ENCODE measurements at places on chromosomes 12 and 14.

- DNase-seq: no peak
These were observed 103.6 kb downstream of the SCFD1 start for GRCh38 chr14:30725763-30726162.

DNA sequence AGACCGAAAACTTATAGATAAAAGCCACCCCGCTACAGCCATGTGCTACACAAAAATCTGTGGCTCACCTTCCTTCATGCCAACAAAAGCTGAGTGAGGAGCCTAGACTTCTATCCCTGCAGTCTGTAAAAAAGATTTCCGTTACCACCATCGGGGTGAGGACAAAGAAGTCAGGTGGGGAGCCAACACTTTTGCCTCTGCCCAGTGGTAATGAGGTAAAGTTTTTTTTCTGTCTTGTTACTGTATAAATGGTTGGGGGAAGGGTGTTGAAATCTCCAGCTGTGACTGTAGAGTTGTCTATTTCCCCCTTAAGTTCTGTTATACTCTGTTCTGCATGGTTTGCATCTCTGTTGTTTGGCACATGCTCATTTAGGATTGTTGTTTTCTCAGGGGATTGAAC lies 707.8 kb downstream of the FLRT2 start:
- DNase-seq: no peak

- no peak for DNase-seq
These were observed 4.0 kb downstream of the TRIP11 start for GRCh38 chr14:92035890-92036289.

- DNase-seq: no peak
These were observed 87.2 kb upstream of the FGD4 start for GRCh38 chr12:32312049-32312670.

GRCh38 chr12:124869059-124869665 lies 5.5 kb upstream of the SCARB1 start:
- DNase-seq: no peak

DNA sequence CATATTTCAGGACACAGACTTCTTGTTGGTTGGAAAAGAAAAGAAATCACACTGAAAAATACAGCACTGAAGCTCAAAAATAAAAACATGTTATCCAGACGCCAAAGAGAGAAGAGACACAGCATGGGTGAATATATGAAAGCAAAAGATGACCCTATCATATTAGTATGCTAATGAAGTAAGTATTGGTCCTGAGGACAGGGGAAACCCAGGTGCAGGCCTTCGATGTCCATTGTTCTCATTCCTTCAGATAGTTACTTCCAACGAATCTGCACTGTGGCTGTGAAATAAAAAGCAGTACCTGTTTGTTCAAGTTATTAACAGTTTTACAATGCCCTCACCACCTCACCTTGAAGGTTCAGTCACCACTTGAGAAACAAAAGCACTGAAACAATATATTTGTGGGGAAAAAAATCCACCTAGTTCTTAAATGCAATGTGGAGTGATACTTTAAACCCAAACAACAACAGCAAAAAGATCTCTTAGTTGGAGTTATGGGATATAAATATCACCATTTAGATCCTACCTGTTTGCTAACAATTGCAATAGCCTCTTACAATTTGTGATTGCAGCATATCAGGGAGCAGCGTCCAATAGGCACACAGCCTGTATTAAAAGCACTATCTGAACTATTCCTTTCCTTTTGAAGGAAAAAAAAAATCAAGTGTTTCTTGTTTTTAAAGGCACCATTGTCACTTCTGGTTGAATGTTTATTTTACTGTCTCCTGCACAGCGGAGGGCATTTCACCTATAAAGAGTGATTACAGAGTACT lies 188.1 kb downstream of the BCAT1 start:
- DNase-seq: no peak

- DNase-seq: no peak
These were observed 958 bp downstream of the SPATS2 start for GRCh38 chr12:49368240-49368600.

DNA sequence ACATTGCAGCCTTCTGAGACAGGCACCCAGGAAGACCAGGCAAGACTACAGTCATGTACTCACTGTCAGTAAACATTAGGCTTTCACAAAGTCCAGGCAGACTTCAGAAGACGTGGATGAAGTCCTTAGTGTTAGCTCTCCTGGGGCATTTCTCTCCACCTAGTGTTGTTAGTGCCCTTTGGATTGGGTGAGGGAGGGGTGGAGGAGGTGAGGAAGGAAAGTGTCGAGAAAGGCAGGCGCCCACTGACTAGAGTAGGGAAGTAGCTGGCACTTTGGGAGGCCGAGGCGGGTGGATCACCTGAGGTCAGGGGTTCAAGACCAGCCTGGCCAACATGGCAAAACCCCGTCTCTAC lies 20.2 kb downstream of the TMEM229B start:
- no peak for DNase-seq

GRCh38 chr14:48008646-48009045 lies 333.2 kb upstream of the MDGA2 start:
- no peak for DNase-seq

- no peak for DNase-seq
These were observed 137.2 kb upstream of the ARHGAP5 start for GRCh38 chr14:31939934-31940333.

GRCh38 chr12:113392988-113393579 lies 10.6 kb downstream of the SDS start:
- no peak for DNase-seq

- no peak for DNase-seq
These were observed 17.1 kb downstream of the SPX start for GRCh38 chr12:21543151-21543550.

- no peak for DNase-seq
These were observed 4.3 kb upstream of the MYF6 start for GRCh38 chr12:80702889-80703805.

- DNase-seq: no peak
These were observed 137.3 kb upstream of the RTL1 start for GRCh38 chr14:101040538-101041442.

DNA sequence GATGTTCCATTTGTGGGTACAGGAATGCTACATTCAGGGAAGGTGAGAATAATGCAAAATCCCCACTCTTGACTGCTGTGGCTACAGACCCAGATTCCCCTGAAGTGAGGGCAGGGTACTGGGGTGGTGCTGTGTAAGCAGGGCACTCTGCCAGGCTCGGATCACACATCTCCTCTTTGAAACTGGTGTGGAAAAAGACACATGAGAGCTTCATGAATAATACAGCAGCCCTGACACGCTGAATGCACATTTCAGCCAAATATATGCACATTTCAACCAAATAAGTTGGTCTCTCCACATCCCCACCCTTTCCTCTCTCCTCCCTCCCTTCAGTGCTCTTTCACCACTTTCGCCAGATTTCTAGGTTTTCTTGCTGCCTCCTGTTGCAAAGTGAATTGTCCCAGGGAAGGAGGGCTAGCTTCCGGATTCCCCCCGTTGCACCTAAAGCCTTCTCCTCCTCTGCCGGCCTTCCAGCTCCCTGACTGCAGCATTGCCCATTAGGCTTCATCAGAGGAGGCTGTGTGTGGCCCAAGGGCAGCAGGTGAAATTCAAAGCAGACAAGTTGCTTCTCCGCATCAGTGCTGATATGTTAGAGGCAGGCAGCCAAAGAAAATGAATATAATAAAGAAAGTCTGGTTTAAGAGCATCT lies 118.2 kb upstream of the TMCC3 start:
- no peak for DNase-seq

DNA sequence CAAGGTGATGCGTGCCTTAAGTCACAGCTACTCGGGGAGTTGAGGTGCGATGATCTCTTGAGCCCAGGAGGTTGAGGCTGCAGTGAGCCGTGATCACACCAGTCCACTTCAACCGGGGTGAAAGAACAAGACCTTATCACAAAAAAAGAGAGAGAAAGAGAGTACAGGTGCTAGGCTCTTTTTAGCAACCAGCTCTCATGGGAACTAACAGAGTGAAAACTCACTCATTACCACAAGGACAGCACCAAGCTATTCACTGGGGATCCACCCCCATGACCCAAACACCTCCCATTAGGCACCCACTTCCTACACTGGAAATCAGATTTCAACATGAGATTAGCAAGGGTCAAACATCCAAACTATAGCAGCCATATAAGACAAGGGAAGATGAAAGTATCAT lies 164.2 kb downstream of the NDUFA12 start:
- no peak for DNase-seq

- DNase-seq: no peak
These were observed 130.4 kb downstream of the GRIP1 start for GRCh38 chr12:66548338-66549049.

DNA sequence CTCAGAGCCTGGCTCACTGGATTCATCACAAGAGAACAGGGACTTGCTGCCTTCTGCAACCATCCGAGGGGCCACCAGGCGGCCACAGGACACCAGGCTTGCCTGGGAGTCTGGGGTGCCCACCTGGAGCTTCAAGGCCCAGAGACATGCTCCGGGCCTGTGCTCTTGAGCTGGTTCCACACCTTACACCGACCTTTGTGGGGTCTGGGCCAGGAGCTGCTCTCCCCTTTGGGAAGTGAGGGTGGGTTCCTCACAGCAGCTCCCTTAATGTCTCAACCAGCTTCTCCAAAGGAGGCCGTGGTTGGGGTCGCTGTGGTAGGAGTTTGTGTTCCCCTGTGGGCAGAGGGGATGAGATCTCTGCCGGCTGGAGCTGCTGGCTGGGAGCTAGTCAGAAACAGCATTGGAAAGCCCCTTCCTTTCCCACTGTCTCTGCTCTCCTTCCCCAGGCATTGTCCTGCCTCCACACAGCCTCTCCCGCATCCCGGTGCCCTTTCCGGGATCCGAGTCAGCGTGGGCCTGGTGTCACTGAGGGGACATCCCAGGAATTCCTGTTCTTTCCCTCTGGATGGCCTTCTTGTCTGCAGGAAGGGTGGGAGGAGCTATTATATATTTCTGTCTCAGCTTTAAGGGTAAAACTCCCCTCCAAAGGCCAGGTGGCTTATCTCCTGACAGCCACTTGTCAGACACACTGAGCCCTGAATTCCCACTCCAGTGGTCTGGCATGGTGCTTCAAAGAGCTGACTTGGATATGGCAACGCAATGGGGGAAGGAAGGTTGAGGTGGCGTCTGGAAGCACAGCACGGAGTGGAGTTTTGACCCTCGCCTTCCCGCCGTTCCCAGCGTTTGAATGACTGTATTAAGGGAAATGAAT lies 5.1 kb upstream of the PAPLN start:
- no peak for DNase-seq

DNA sequence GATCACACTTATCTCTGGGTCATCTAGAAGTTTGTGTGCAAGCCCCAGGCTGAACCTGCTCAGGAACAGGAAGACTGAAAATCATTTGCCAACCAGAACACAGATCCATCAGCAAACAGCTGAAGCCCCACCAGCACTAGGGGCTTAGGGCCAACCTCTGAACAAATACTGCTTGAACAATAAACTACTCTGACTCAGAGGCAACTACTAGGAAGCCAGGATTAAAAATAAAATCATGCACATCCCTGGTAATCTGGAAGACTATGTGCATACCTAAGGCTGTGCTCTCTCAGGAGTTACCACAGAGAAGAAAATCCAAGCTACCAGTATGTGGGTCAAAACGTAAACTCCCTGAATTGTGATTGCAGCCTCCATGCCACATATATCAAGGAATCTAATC lies 15.9 kb downstream of the GALNT8 start:
- no peak for DNase-seq

DNA sequence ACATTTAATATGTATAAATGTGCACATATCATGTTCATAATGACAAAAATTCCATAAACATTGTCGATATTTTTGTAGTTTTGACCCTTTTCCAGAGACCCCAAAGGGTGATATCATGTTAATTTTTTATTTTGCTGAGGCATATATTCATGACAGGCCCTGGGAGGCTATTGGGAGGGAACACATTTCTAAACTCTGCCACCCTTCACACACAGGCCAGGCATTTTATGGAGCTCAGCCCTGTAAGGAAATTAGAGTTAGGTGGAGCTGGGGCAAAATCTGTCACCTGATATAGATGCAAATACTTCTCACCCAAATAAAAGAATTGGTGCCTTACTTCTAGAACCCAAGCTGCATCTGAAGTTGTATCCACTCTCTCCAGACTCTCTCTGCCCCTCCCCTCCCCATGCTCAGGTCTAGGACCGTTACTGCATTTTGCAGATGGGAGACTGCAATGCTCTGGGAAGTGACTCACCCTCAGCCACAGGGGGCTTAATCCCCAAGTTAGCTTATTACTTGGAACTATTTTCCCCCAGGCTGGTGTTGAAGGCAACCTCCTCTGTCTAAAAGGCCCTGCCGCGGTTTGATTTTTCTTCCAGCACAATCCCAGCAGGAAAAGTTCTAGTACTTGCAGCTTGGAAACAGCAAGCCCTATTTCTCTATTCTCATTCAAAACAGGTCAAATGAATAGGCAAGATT lies 238.9 kb downstream of the EMP1 start:
- DNase-seq: no peak

- DNase-seq: no peak
These were observed 99.3 kb upstream of the IFNG-AS1 start for GRCh38 chr12:67889931-67890330.

- no peak for DNase-seq
These were observed 16.3 kb upstream of the BEGAIN start for GRCh38 chr14:100603341-100604120.

DNA sequence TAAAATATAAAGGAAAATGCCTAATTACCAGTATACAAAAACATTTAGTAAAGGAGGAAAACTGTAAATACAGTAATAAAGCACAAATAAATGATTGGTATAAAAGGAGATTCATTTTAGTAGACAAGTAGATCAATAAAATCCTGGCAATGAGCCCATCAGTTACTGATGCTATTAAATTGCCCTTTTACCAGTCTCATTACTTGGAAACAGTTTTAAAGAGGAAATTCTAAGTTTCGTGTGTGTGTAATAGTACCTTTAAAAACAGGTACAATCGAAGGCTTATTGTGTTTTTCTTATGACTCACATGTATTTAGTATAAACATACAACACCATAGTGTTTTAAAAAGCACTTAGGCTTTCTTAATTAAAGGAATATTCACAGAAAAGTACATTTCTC lies 46.4 kb upstream of the SYT10 start:
- DNase-seq: no peak

GRCh38 chr14:94129758-94130414 lies 482 bp upstream of the IFI27L2 start:
- peak; percentile 30 for DNase-seq

DNA sequence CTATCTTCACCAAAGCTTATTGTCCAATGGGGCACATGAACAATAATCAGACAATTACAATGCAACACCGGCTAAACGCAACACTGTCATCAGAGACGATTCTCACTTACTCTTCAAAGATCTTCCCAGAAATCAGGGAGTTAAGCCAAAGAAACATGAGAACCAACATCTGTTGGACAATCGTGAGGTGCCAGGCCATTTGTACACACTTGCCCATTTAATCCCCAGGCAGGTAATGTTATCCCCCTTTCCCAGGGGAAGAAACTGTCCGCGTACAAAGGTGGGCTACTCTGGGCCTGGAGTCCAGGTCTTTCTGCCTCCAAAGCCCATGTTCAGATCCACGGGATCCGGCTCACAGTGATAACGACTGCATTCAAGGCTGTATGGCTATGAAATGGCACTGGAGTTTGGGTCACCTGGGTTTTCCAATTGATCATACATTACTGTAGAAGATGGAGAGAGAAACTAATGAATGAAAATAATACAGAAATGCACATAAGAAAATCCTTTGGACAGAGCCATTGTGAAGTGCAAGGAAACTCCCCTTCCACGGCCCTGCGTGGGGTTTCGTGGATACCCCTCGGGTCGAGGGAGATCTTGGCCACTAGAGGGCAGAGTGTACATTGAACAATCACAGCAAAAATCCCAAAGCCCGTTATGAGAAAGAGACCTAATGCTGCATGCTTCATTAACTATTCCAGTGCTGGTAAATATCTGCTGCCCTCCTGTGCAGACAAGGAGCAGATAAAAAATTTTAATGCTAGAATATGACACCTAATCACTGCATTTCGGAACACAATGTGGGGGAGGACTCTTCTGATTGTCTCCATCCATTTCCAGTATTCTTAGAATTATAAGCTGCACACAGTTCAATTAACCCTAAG lies 111.4 kb downstream of the EGLN3 start:
- DNase-seq: peak; percentile 42
